NCI-H524 (cell line): ENCODE measurements at places on chromosomes 4 and X.

GRCh38 chr4:110034026-110034393 is 121.3 kb downstream of the EGF start:
- no peak for DNase-seq

DNA sequence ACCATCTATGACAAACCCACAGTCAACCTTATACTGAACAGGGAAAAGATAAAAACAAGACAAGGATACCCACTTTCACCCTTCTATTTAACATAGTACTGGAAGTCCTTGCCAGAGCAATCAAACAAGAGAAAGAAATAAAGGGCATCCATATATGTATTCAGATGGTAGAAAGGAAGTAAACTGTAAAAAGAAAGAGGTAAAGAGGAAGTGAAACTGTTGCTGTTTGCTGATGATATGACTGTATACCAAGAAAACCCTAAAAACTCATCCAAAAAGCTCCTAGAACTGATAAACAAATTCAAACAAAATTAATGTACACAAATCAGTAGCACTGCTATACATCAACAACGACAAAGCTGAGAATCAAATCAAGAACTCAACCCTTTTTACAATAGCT is 538.7 kb upstream of the PABPC4L start:
- no peak for DNase-seq

DNA sequence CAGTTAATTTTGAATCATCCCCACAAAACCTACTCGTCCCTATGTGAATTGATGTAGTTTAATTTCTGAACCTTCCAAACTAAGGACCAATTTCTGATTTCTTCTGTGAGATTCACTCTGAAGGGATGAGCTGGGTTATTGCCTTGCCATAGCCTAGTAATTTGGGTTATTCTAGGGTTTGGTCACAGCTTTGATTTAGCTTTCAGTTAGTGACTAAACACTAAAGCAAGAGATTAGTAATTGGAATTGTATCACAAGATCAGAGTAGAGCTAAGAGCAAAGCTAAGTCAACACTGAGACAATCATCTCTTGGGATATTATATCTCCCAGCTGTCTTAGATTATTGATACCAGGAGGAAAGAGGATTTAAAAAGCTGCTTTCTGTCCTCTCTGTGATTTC is 588.0 kb downstream of the CCSER1 start:
- DNase-seq = peak; percentile 4

DNA sequence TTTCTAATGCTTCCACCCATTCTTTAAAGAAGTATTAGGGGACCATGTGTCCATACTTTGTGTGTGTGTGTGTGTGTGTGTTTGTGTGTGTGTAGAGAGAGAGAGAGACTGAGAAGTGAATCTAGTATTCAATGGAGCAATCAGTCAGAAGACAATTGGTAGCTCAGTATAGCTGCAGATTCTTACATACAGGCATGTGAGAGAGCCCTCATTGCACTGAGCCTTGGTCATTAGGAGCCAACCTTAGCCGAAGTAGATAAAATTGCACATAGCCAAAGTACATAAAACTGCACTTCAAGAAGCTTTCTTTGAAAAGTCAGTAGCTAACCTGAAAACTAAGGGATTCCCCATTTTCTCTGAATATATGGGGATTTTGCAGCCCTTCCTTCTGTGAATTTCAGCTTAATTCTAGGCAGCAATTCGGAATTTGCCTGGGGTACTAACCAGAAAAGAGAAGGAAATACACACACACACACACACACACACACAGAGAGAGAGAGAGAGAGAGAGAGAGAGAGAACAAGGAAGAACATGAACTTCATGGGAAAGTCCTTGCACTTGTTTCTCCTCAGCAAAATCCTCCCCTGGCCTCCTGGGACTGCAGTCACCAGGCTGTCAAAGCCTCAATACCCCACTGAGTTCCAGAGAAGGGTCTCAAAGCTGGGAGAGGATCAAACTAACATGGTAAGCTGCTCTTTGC is 1.7 kb upstream of the PRDM8 start:
- no peak for DNase-seq

DNA sequence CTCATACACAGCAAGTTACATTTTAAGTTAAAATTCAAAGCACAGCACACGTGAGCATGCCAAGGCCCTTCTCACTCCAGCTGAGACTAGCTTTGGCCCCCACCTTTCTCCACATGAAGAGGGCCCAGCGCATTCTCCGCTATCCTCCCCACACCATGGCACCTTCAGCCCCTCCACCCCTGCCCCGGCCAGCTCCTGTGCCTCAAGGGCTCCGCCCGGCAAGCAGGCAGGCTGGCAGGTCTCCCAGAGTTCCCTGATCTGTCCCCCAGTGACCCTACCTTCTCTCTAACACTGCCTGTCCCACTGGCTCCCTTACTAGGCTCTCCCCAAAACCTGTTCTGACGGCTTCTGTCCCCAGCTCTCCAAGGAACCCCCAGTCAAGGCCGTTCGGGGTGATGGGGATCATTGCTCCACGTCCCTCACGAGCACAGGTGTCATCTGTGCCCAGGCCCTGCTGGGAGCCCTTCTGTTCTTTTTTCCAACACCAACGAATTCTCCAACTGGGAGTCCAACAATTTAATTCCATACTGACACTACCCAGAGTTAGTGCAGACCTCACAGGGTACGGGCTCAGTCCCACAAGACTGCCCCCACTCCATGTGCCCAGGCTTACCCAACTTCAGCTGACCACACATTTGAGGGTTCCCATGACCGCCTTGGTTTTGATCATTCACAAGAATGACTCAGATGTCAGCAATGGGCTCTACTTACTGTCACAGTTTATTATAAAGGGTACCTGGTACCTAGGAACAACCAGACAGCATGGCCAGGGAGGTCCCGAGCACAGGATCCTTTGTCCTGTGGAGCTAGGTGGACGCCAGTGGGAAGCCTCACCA is 4.2 kb downstream of the LETM1 start:
- DNase-seq = no peak

DNA sequence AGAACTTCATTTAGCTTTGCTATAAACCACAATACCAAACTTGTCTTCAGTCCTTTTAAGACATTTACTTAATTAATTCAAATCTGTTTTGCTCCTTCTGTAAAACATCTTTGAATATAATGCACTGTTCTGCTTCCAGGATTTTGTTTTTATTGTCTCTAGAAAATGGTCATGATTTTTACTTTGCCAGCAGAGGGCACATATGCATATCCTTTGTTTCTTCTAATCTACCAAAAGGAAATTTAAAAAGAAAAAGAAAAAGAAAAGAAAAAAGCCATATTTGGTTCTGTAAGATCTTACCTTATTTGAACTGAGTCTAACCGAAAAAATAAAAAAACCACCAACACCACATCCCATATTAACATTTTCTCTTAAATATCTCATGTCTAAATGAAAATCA is 101.9 kb upstream of the CCSER1 start:
- no peak for DNase-seq

DNA sequence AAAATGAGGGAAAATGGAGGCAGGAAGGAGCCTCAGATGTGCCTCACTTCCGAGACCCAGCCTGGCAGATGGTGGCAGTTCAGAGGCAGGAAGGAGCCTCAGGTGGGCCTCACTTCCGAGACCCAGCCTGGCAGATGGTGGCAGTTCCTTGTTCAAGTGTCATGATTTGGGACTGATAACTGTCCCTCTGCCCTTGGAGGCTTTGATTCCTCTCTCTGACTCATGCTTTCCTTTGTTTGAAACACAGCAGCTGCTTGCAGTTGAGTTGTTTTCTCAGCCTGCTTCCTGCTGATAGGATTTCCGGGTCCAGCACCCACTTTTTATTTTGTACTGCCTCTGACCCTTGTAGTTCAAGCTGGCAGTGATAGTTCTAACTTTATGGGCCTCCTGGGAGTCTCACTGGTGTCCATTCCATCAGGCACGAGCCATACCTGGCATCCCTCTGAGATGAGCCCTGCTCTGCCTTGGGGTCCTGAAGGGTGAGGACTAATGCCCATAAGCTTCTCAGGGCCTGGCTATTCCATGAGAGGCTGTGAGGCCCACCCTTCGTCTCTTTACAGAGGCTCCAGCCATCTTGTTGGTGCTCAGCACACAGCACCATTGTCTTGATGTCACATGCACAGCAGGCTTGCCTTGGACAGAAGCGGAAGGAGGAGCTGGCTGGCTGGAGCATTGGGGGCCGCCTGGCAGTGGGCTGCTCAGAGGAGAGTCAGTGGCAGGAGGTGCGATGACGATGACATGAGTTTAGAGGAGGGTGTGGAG is 13.0 kb downstream of the RGS12 start:
- DNase-seq = peak; percentile 79

DNA sequence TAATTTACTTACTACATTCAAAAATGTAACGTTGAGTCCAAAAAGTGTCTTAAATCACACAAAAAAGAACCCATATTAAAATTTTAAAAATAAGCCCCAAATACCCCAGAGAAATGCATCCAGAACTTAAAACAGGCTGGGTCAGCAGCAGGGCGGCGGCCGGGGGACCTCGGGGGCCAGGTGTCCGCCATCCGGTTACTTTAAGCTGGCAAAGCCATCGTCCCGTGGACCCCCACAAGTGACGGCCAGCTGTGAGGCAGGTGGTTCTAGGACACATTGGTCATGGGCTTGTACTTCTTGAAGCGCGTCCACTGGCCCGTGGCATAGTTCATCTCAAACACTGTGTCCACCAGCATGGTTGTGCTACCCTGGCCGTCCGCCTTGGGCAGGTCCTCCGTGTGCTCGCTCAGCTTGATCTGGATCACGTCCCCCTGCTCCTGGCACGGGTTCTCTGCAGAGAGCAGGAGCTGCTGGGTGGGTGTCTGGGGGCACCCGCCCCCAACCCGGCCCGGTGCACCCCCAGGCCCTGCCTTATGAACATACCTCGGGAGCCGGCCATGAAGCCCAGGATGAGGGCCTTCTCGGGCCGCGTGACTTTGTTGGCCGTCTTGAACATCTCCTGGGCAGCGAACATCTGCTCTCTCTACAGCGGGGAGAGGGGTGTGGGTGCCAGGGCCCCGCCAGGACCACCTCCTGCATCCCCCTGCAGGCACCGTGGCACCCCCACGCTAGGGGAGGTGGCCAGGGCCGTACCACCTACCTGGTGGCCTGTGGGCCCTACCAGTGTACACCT is 25.5 kb downstream of the NELFA start:
- DNase-seq = no peak

GRCh38 chr4:80566203-80566872 is 230.8 kb downstream of the CFAP299 start:
- no peak for DNase-seq

DNA sequence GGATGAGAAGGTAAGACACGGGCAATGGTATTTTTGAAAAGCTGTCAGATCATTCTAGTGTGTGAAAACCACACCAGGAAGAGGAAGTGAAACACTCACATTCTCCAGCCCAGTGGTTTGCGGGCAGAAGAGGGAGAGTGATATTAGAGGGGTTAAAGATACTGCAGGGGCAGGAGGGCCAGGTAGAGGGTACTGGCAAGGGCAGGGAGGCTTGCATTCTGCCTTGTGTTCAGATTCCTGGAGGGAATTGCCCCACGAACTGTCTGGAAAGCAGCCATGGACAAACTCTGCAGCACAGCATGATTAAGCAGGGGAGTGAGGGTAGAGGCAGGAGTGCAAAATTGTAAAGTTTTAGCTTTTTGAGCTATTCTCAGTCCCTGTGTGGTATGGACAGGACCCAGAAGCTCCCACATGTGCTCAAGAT is 30.9 kb downstream of the NIPAL1 start:
- DNase-seq = no peak

- DNase-seq = no peak
Measured at GRCh38 chr4:38237139-38237538, 276.9 kb downstream of the PTTG2 start.

DNA sequence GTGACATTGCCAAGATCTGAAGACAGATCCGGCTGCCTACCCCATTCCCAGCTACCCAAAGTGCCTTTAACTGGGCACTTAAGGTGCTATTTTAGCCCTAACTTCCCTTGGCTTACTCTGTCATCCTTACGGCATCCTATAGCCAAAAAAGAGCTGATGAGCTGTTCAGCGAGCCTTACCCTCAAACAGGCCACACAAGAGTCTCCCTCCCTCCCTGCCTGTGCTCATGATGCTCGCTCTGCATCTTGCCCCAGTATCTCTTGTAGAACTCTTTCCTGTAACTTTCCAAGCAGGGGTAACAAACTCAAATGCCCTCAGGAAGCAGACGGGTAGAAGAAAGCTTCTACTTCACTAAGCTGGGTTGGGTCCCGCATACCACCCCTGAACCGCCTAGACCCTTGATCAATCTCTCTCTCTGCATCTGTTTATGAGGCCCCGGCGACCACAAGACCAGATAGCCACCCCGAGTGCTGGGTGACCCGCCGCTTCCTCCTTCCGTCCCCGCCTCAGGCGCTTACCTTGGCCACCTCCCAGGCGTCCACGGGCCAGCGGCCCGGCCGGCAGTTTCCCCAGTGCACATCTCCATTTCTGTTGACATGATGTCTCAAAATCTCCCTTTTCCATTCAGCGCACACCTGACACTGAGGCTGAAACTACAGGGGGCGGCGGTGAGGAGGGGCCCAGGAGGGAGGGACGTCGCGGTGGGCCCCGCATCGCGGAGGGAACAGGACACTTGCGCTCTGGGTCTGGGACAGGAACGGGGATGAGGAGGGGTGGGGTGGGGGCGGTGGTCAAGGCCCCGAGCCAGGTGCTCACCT is 663 bp downstream of the CXorf38 start:
- DNase-seq = no peak

GRCh38 chr4:164358400-164358799 is 395.5 kb upstream of the SMIM31 start:
- DNase-seq = no peak

GRCh38 chr4:120053911-120054310 is 12.7 kb downstream of the MAD2L1 start:
- no peak for DNase-seq

DNA sequence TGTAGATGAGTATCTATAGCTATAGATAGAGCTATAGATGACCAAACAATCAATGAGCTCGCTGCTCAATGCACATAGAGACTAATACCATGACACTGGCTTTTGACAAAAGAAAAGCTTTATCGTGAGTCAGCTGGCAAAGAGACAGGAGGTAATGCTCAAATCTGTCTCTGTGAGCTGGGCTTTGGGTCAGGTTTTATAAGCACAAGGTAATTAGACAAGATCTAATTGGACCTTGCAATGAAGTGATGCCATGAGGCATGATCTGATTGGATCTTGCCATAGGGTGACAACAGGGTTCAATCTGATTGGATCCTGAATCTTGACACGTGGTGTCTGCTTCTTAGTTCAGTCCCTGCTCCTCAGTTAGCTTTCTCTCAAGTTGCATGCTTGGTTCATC is 180.7 kb upstream of the MXRA5 start:
- DNase-seq = no peak

DNA sequence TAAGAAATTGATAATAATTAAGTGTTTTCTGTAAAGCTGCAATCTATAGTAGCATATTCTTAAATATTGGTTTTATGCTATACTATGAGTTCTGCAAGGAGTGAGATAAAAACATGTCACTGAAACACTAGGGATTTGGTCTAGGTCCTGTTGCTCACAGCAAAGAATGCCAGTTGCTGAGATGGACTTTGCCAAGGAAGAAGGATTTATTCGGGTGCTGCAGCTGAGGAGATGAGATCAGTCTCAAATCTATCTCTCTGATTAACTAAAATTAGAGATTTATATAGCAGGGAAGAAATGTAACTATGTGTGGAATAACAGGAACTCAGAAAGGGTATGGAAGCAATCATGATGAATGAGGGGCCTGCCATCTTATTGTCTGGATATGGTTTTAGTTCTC is 1569.9 kb downstream of the PCDH7 start:
- no peak for DNase-seq

GRCh38 chr4:85391589-85392410 is 83.2 kb upstream of the ARHGAP24 start:
- DNase-seq = no peak
